ENCODE measurements at places on chromosomes 7 and 10.

DNA sequence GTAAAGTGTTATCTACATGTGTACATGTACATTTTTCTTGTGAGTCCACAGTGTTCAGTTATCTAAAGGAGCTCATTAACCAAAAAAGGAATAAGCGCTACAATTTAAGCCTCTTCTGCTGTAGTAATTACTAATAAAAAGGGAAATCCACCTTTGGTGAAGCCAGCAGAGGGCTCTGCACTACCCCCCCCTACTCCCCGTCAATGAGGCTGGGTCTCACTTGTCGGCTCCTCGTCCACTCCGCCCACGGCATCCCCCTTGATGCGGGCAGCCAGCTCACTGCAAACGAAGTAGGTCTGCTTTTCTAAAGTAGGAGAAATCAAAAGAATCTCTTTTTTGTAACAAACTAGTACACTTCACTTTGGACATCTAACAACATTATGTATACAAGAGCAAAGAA is 4.7 kb upstream of the WASHC2A start:
- DNase-seq, result no peak

- DNase-seq, result no peak
These were observed 18.3 kb downstream of the STEAP1B start for GRCh38 chr7:22481726-22482125.

DNA sequence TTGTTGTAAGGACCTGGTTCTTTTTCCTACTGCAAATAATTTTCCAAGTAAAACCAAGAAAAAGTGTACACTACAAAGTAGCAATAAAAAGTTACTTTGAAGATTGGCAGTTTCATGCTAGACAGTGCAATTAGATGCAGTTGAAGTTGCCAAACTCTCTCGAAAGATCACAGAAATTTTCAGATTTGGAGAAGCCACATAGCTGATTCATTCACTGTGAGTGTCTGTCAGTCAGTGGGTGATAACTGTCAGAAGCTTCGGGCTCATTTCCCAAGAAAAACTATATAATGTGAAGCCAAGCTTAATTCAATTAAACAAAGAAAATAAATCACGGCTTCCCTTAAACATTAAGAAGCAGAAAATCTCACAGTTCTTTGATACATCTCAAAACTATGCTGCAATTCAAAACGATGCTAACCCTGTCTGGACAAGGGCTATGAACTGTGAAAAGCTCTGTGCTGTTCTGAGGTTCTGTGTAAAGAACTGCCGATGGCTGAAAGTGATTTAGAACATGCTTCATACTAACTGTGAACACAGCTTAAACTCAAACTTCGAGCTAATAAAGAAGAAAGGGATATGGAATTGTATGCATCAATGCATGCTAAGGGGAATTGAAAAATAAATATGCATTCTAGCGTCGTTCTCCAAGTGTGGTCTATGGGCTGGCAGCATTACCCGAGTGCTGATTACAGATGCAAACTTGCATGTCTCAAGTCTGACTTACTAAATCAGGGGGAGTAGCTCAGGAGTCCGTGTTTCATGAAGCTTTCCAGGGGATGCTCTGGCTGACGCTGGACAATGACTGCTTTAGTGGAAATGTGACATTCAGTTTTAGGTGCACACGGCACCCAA is 557.4 kb downstream of the CALN1 start:
- DNase-seq, result no peak

DNA sequence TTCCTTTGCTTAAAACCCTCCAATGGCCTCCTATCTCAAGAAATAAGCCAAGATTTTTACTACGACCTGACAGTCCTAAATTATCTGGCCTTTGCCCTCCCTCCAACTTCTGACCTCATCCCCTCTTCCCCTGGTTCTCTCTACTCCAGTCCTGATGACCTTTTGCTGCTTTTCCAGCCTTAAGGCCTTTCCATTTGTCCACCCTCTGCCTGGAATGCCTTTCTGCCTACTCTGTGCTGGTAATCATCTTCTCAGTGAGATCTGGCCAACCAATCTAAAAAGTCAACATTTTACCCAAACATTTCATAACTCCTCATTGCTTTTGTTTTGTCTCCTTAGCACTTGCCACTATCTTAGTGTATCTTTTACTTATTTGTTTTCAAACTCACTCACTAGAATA is 75.7 kb downstream of the VPS41 start:
- DNase-seq, result no peak

- no peak for DNase-seq
These were observed 18.9 kb upstream of the PNLIPRP3 start for GRCh38 chr10:116408719-116409118.

GRCh38 chr7:81138870-81139269 is 220.0 kb upstream of the SEMA3C start:
- no peak for DNase-seq

DNA sequence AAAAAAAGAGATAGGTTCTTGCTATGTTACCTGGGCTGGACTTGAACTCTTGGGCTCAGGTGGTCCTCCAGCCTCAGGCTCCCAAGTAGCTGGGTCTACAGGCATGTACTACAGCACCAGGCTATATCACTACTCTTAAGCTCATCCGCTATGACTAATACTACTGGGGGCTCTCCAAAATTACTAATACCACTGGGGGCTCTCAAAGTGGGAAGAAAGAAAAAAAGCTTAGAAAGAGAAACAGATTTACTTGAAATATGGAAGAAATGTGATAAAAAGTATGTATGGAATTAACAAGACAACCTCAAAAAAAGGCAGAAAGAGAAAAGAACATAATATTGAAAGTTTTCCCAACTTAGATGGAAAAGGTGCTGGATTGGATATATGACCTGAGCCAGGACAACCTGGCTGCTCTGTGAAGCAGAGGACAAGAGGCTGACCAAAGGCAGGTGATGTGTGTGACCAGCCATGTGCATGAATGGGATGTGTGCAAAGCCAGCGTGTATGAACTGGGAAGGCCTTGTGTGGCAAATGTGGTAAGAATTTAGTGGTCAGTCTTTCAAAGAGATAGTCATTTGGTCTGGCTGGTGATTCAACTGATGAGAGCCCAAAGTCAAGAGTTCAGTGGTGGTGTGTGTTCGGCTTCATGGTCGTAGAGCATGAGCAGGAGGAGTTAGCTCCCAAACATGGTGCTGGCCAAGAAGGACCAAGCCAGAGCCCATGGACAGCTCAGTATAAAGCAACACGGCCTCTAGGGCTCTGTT is 232.4 kb upstream of the KLF14 start:
- no peak for DNase-seq

DNA sequence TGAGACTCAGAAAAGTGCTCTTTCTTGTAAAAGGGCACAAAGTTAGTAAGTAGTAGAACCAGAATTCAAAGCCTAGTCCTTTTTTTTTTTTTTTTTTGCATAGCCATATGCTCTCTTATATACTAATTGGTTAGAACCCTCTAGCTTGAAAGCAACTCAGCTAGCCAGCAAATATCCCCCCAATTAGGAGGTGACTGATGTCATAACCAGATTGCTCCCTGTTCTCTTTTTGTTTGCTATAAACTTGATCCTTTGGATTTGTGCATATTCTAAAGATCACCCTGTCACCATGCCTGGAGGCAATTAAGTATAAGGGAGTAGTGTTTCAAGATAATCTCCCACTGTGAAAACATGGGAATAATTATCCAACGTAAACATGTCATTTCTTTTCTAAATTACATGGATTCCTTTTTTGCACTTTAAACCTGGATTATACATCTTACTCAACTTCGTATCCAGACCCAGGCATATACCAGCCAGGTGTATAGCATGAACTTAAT is 963.4 kb downstream of the CNTNAP2 start:
- no peak for DNase-seq

DNA sequence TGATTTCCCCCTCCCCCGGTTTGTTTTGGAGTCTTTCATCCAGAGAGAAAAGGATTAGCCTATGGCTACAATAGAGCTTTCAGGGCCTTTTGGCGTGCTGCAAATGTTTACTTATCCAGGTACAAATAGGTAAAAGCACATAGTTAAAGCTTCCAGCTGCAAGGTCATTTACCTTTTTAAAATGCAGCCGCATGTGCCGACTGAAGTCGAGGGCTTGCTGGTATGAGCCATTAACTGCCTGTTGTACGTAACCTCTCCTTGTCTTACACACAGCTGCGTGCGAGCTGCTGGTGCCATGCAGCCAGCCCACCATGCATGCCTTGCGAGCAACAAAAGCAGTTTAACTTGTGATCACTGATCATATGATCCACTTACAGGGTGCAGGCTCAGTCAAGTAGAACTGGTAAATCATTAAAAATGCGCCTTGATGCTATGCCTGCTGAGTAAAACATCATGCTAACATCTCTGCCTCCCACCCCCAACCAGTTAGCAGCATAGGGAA is 866.4 kb downstream of the LRMDA start:
- DNase-seq, result no peak

DNA sequence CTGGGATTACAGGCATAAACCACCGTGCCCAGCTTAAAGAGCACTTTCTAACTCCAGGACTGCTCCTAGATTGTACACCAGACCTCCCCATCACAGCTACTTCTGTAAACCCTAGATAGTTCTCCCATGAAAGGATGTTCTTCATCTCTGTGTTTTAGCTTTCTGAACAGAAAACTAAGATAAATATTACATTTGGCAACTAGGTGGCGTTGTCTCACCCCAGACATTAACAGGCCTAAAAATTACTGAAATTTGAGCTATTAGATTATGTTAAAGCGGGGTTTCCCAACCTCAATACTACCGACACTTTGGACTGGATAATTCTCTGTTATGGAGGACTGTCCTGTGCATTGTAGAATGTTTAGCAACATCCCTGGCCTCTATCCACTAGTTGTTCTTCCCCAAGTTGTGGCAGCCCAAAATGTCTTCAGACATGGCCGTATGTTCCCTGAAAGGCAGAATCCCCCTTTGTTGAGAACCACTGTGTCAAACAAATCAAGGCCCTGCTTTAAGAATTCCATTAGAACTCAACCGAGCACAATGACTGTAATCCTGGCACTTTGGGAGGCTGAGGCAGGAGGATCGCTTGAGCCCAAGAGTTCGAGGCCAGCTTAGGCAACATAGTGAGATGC is 19.1 kb downstream of the ATOH7 start:
- no peak for DNase-seq

- no peak for DNase-seq
These were observed 209.9 kb upstream of the FZD1 start for GRCh38 chr7:91054374-91054773.

DNA sequence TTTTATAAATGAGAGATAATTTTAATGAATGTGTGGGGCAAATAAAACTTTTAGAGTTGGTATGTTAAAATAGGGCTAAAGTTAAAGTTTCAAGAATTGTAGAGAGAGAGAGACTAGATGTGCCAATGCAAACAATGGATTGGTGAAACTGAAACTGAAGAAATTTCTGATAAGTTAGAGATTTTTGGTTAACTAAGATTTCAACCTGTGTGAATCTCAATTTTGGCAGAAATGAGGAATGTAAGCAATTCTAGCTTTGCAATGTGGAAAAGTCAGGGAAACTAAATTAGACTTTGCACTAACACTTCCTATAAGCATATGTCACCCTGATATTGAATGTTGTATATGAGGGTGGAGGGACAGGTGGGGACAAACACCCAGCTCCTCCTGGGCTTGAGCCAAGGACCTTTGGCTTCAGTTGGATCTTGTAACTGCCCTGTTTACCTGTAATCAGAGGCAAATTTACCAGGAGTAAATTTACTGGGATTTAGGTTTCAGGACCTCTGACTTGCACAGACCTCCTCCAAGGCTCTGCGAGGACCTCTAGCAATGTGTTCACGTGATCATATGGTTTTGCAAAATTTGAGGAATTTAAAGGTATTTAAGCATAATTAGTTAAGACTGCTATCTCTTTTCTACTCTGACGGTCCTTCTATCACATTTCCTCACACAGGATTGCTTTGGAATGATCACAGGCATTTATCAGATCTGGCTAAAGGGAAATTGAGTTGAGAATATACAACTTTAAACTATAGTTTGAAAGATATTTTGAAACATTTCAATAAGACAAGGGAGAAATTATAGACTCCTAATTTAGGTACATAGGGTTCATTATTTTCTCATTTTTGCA is 33.1 kb upstream of the RPA3 start:
- DNase-seq, result no peak

DNA sequence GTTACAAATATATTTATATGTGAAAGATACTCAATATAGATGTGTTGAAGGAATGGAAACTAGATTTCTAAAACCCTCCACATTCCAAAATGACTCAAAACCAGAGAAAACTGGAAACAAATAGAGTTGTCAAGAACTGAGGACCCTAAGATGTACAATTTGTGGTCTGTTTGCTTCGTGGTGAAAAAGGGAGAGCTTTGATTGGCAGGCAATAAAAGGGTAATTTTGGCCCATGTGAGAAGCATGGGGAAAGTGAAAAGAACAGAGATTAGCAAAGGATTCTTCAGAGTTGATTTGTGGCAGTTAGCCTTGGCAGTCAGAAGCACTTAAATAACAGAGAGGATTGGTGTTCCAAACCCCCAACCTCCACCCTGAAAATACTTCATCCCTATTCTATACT is 37.1 kb upstream of the DKK1 start:
- DNase-seq, result no peak

DNA sequence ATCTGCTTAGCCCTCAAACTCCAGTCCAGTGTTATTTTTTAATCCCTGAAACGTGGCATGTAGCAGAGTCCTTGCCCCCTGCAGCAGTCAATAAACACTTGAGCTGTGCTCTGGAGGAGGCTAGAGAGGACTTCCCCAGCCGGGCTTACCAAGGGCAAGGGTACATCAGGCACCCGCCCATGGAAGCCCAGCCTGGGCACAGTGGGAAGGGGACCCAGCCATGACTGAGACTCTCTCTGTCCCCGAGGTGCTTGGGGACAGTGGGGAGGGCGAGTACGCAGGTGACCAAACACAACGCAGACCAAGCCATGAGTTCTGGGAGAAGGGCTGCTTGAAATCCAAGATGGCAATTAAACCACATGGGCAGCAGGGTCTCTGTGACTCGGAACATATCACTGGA is 45.2 kb downstream of the EBF3 start:
- no peak for DNase-seq

GRCh38 chr7:17580141-17580540 is 281.7 kb downstream of the AHR start:
- no peak for DNase-seq

- DNase-seq, result no peak
These were observed 53.8 kb downstream of the HGF start for GRCh38 chr7:81715984-81716588.

DNA sequence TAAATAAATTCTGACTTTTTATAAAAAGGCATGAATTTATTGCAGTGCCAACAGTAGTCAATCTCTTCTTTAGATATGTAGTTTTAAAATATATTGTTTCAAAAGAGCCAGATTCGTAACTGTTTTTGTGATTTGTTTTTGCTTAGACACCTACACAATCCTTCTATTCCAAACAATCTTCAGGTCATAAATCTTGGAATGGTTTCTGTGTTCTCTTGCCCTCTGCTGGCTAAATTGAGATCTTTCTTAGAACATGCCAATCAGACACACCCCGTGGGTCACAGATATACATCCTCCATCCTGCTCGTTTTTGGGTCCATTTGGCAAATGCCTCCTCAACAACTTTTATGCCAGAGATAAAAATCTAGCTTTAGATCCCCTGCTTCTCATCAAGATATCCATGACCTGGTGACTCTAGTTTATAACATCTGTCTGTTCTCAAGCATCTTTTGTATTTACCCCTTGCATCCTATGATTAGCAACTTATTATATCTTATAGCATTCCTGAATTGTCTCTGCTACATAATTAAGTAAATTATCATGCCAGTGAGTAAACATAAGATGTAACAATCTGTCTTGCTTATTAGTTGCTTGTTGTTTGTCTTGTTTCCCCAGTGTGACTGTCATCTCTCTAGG is 35.3 kb upstream of the IFRD1 start:
- DNase-seq, result peak; percentile 45

All from LNCaP clone FGC (cell line).